ENCODE measurements at places on chromosomes 3 and 15.

DNA sequence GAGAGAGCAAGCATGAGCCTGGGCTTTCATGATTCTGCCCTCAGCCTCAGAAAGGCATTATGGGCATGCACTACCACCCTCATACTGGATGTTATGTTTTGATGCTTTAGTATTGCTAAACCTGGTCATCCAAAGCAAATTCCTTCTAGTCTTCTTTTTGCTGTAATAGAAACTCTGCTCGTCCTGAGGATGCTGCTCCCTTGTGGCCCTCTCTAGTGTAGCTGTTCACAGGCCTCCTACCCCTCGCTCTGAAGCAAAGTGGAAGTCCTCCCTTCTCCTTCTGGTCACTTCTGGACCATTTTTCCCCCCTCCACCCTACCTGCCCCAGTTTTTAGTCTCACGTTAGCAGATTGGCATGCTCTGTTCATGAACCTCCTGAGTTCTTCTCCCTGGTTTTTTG, 22.9 kb upstream of the CCNL1 start:
- DNase-seq: no peak

GRCh38 chr3:34570916-34571705, 772.7 kb downstream of the PDCD6IP start:
- no peak for DNase-seq

DNA sequence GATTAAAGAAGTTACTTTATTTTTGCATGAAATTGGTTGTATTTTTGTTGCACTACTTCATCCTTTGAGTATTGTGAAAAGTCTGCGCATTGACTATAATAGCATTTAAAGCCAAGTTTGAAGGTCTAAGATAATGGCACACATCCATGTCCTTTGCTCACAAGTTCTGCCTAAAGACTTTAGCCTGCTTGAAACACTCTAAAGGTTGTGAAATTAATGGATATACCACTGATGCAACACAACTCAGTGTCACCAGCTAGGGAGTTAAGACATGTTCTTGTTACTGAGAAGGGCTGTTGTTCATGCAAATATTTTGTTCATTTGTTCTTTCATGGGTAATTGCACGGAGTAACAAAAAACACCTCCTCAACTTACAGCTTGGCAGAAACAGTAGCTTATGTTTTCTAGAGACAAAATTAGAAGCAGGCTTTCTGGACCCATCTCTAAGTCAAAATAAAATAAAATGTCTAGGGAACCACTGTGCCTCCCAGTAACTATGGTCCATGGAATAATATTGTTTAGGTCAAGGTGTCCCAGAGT, 83.9 kb downstream of the PPARG start:
- DNase-seq: no peak

DNA sequence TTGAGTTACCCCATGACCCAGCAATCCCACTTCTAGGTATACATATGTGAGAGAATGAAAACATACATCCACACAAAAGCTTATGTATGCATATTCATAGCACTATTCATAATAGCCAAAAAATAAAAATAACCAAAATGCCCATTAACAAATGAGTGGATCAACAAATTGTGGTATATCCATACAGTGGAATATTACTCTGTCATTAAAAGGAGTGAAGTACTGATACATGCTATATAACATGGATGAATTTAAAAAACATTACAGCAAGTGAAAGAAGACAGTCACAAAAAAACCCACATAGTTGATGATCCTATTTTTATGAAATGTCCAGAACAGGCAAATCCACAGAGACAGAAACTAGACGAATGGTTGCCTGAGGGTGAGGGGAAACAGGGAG, 5.2 kb downstream of the C3orf20 start:
- no peak for DNase-seq

DNA sequence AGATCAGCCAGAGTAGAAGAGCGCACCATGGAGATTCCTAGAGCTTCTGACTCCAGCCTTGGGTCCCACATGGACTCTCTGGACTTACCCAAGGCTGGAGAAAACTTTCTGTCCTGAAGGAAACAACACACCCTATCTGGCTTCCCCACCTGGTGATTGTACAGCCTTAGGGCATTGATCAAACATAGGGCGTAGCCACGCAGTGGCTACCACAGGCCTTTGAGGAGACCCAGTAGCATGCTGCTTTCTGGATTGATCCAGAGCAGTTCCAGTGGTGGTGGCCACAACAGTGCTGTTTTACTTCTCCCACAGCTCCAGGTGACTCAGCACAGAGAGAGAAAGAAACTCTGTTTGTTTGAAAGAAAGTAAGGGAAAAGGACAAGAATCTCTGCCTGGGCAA, 23.5 kb downstream of the PYDC2 start:
- DNase-seq: no peak

- no peak for DNase-seq
Measured at GRCh38 chr3:188861842-188862744, 309.7 kb upstream of the TPRG1 start.

DNA sequence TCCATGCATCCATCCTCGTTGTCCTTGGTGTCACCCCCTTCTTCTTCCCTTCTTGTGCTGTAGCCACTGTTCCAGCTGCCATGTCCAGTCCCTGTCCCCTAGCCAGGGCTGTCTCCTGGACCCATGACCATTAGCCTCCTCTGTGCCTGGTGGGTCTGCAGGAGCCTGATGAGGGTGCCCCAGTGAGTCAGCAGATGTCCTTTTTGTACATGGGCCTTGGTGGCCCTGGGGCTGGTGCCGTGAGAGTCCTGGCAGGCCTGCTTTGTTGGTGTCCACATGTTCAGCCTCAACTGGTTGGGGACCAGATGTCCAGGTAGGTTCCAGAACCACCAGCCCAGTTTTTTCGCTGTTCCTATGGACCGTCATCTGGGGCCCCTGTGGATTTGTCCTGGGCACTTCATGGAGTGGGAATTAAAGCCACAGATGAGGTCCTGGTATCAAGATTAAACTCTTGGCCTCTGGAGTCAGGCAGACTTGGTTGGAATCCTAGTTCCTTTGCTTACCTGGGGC, 66.1 kb downstream of the FBLN2 start:
- DNase-seq: no peak

GRCh38 chr15:72340366-72340765, 20.4 kb upstream of the CELF6 start:
- no peak for DNase-seq

GRCh38 chr15:99167640-99168039, 62.8 kb downstream of the SYNM start:
- DNase-seq: no peak

GRCh38 chr15:47870956-47871625, 153.8 kb downstream of the SEMA6D start:
- DNase-seq: no peak

DNA sequence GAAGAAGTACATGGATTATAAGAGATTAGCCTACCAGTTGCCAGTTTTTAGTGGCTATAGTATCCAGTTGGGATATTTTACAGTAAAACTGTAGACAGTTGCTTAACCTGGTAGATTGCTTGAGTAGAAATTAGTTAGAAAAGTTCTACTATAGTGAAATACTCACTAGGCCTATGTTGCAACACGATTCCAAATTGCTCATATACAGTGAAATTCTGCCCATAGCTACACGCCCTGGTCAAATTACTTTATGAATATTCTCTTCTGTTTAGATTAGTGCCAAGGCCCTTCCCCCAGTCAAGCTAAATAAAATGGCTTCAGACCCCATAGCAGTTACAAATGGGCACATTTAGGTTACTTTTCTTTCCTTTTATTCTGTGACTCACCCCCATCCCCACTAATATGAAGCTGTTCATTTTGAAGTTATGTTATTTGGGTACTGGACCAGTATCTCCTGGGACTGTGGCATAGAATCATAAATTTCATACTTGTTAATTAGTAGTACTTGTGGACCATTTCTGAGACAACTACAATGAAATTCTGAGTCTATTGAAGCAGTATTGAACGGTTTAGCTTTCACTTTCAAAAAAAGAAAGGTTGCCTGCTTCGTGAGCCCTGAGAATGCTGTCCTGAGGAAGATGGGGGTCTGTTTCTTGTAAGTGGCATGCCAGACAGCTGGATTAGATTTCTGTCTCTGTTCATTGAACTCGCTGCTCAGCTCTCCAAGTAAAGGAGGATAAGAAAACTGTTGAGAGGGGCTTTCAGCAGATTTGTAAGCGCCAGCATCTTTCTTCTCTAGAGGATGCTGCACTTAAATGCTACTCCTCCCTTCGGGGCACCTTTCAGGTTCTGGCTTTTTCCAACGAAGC, 65.8 kb upstream of the CFAP20DC start:
- no peak for DNase-seq

GRCh38 chr3:72461787-72462186, 386.5 kb downstream of the SHQ1 start:
- no peak for DNase-seq

DNA sequence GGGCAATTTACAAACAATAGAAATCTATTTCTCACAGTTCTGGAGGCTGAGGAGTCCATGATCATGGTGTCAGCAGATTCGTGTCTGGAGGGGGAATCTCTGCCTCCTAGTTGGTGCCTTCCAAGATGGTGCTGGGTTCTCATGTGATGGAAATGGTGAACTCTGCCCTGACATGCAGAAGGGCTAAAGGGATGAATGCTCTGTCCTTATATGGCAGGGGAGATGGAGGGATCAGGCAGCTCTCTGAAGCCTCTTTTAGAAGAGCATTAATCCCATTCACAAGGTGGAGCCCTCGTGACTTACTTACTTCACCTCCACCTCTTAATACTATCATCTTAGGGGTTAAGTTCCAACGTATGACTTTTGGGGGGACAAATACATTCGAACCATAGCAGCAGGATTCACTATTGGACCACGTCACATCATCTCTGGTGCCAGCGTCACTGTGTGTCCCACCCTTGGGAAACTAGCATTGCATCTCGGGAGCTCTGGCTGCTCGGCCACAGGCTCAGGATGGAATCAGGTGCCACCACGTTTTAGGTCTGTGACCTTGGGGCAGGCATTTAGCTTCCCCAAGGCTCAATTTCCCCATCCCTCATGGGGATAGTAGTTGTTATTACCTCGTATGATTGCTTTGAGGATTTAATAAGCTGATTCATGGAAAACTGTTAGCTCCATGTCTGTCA, 53.0 kb downstream of the SV2B start:
- no peak for DNase-seq

DNA sequence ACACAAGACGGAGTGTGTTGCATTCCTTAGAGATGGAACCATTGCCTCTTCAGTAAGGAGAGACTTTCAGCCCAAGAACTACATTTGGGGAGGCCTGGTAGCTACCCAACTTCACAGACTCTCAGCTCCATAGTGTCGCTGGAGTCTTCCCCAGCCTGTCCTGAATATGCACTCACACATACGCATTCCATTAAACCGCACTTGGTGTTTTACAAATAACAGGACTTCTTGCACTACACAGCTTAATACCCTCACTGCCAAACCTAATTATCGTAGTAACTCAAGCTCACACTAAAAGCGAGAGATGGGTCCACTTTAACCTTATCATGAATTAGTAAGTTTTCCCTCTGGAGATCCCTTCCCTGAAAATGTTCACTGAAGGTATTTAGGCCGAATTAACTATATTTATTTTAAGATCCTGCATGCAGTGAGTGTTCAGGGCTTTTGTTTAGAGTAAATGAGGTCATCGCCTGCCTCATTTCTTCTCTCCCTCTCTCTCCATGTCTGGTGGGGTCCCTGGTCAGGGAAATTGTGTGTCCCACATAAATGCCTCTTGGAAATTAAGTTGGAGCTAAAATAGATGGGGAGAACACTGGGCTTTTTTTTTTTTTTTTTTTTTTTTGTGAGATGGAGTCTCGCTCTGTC, 171.9 kb downstream of the FAM43A start:
- DNase-seq: no peak

DNA sequence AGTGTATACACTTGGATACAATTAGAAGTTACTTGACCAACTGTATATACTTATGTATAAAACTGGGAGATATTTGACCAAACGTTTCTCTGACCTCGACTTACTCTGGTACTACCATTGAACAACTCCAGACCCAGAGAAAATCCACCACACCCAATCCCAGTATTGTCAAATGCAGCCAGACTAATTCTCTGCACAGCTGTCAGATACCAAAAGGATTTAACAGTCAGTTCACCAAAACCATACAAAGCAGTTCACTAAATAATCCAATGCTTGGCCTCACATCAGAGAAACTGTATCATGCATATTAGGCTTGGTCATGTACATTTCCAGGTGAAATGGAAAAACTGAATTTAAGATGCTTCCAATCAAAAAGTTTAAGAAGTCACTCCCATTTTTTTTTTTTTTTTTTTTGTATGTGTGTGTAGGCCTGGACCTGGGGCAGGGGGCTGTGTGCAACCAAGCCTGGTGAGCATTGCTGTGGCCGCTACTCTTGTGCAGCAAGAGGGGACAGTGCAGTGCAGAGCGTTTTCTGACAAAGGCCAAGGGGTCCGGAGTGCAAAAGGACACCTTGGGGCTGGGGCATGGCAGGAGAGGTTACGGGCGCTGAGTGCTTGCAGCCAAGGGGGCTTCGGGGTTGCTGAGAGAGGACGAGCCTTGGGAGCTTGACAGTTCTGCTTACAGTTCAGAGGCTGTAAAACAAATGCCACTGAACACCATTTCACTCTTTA, 1.4 kb downstream of the TOMM70 start:
- no peak for DNase-seq

DNA sequence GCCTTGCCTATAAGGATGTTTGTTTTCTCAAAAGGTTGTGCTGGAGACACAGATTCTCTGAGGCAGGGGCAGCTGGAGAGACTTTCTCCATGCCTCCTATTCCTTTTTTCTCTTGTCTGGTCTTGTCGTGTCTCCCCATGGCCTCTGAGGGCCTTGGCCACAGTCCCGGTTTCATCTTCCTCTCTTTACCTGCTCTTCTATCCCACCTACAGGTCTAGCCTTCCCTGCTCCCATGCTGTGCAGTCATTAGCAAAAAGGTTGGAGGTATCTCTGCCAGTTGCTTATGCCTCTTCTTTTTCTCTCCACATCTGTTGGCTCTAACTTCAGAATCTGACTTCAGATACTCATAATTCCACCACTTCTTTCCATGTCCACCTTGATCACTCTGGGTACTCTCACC, 191.1 kb downstream of the IL20RB start:
- no peak for DNase-seq

DNA sequence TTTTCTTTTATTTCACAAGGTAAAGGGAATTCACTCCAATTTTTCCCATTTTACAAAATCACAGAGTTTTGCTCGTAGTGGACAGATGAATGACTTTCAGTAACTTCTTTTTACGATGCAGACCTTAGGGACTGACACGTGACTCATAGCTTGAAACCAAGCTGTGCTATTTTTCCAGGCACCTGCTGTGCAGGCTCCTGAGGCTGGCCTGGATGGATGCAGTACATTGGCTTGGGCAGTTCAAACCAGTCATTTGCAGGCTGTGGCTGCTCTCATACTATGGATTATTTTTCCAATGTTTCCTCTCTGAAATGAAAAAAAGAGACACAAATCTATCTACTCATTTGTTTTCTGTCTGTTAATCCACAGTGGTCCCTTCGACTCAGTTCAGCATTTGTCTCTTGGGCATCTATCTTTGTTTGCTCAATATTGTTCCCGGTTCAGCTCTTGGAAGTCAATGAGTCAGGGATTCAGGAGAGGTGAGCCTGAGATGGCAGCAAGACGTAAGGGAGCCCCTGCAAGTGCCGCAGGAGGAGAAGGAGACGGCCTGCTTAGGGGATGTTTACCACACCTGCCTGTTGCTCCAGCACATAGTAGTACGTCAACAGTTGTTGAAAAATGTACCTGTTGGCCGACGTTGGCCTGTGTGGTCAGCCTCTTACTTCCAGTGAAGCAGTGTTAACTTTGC, 92.8 kb downstream of the SV2B start:
- no peak for DNase-seq
